Naive thymus-derived CD8-positive, alpha-beta T cell (primary cell): ENCODE measurements at places on chromosomes 11 and 22.

DNA sequence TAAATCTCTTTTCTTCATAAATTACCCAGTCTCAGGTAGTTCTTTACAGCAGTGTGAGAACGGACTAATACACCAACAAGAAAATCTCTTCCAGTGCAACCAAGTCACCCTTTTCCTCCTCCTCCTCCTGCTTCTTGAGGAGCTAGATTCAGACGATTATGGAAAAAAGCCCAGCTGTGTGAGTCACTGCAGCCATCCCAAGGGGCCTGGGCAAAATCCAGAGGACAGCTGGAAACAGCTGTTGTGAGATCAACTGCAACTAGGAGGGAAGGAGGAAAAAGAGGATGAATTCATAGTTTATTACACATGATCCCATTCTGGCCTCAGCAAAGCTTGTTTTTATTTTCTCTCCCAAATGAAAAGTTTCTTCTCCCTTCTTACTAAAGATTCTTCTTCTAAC is 32.9 kb downstream of the RBFOX2 start:
- H3K36me3 ChIP-seq, result no peaks in the 10 kb centered on the region
- no peak overlapping the region for H3K4me3 ChIP-seq
- DNase-seq, result no peak
- H3K4me1 ChIP-seq, result no peaks in the 10 kb centered on the region
- H3K27ac ChIP-seq, result no peak overlapping the region
- no peaks in the 10 kb centered on the region for H3K27me3 ChIP-seq

DNA sequence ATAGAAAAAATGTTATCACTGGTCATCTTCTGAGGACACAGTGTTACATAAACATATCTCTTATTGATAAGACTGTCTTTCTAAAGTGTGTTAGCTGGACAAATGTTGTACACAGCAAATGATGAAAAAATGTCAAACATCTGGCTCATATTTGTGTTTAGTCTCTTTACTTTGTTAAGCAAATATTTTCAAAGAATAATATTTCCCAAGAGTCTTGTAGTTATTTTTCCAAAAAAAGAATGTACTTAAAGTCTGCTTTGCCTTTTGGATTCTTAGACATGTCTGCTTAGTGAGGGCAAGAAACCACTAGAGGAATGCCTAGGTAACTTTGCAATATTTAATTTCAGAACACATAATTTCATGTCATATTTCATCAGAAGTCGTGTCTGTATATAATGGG is 23.9 kb upstream of the CCDC179 start:
- H3K4me3 ChIP-seq, result no peak overlapping the region
- no peak for DNase-seq
- H3K36me3 ChIP-seq, result no peaks in the 10 kb centered on the region
- no peaks in the 10 kb centered on the region for H3K27me3 ChIP-seq
- no peaks in the 10 kb centered on the region for H3K4me1 ChIP-seq

DNA sequence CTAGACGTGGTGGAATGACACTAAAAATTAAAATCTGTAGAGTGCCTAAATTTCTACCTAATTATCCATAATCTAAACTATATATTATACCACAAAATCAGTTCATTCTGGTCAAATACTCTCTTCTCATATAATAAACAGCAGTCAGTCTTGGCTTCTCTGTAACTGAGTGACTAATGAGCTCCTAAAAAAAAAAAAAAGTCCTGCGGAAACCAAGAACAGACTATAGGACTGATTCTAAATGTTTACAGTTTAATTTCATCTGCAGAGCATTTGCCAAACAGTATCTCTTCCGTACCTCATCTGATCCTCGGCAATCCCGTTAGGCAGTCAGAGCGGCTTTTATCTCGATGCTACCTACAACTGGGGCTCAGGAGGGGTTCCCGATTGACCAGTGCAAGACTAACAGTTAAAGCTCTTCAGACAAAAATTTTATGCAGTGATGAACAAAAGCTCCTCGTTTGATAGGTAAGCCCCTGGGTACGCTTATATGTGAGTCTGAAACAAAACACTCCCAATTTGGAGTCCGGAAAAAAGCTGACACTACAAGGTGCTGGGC is 686 bp downstream of the KIF18A start:
- H3K27ac ChIP-seq, result peak overlapping the region; percentile 99
- H3K36me3 ChIP-seq, result no peaks in the 10 kb centered on the region
- peaks cover 59% of the 10 kb centered on the region for H3K4me1 ChIP-seq
- DNase-seq, result no peak
- H3K4me3 ChIP-seq, result peak overlapping the region; percentile 92
- H3K27me3 ChIP-seq, result no peaks in the 10 kb centered on the region

DNA sequence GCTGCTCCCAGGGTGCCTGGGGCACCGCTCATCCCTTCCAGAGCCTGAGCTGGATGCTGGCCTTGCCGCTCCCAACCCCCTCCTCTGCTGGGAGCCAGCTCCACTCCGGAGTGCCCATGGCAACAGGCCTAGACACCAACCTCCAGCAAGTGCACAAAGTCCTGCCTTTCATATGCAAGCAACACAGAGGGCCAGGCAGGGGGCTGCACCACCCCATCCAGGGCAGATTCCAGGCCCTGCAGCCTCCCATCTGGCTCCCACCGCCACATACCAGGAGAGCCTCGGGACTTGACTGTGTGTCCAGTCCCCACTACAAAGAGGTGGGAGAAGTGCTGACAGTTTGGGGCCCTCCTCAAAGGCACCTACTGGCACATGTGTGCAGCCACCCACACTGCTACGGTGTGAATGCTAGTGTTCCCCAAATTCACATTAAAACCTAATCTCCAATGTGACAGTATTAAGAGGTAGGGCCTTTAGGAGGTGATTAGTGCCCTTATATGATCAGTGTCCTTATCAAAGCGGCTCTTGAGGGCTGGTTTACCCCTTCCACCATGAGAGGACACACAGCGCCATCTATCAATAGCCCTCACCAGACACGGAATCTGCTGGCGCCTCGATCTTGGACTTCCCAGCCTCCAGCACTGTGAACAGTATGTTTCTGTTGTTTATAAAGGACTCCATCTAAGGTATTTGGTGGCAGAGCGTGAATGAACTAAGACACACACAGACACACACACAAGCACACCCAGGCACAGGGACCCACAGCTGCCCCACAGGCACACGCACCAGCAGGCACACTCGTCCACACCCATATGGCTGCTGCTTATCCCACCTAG is 16.2 kb downstream of the ARVCF start:
- H3K4me3 ChIP-seq, result no peak overlapping the region
- H3K27me3 ChIP-seq, result no peaks in the 10 kb centered on the region
- no peak for DNase-seq

GRCh38 chr11:84541731-84542340 is 1085.3 kb downstream of the DLG2 start:
- no peak for DNase-seq
- peaks cover 11% of the 10 kb centered on the region for H3K36me3 ChIP-seq
- peaks cover 2% of the 10 kb centered on the region for H3K27me3 ChIP-seq
- no peaks in the 10 kb centered on the region for H3K4me1 ChIP-seq

GRCh38 chr11:113675003-113675561 is 31.0 kb downstream of the TMPRSS5 start:
- no peak overlapping the region for H3K4me3 ChIP-seq
- no peak for DNase-seq
- H3K36me3 ChIP-seq, result no peaks in the 10 kb centered on the region
- peaks cover 17% of the 10 kb centered on the region for H3K27me3 ChIP-seq
- no peaks in the 10 kb centered on the region for H3K4me1 ChIP-seq
- H3K27ac ChIP-seq, result no peak overlapping the region

DNA sequence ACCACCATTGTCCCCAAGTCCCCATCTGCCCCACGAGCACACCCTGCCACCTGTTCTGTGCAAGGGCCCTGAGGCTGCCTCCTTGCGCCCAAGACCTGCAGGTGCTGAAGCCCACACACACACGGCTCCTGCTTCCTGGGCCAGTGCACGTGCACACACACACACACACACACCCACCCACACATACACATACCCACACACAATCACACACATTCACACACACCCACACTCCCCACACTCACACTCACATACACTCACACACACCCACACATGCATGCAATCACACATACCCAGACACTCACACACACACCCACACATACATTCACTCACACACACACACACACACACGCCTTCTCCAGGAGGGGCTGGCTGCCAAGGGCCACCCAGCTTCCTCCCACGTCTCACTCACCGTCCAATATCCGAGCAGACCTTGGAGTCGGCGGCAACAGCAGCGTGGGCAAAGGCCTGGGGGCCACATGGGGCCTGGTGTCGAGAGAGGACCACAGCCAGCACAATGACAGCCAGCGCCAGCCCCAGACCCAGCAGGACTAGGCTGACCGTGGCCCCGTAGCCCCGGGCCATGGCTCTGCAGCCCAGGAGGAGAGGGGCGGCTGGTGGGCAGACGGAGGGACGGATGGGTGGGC is 616 bp downstream of the GGT5 start:
- H3K4me1 ChIP-seq, result peaks cover 40% of the 10 kb centered on the region
- H3K36me3 ChIP-seq, result no peaks in the 10 kb centered on the region
- H3K27me3 ChIP-seq, result no peaks in the 10 kb centered on the region
- H3K27ac ChIP-seq, result peak overlapping the region; percentile 28

DNA sequence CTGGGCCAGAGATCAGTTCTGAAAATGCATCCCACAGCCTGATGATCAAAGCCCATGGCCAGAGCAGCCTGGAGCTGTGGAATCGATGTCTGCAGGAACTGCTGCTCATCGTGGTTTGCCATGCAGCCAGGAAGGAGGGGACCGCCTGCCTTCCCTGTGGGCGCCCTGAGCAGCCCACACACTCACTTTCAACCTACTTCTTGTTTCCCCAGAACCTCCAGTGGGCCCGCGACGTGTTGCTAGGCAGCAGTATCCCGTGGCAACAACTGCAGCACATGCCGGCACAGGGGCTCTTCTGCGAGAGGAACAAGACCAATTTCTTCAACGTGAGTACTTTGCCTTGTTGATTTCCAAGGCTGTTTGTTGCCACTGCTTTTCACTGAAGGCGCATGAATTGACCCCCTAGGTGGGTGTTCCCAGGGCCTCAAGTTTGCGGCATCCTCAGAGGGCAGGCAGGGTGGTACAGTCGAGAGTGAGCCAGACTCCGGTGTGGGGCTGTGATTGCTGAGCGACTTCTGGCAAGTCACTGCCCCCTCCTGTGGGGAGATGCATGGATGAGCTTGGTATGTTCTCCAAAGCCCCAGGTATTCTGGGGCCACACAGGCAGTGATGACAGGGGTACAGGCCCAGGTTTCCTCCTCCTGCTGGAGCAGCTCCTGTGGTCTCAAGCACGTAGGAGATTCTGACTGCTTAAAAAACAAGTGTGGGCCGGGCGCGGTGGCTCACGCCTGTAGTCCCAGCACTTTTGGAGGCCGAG is 47.0 kb upstream of the SUSD2 start:
- H3K36me3 ChIP-seq, result peaks cover 13% of the 10 kb centered on the region
- H3K27ac ChIP-seq, result peak overlapping the region; percentile 93
- H3K4me1 ChIP-seq, result peaks cover 50% of the 10 kb centered on the region

DNA sequence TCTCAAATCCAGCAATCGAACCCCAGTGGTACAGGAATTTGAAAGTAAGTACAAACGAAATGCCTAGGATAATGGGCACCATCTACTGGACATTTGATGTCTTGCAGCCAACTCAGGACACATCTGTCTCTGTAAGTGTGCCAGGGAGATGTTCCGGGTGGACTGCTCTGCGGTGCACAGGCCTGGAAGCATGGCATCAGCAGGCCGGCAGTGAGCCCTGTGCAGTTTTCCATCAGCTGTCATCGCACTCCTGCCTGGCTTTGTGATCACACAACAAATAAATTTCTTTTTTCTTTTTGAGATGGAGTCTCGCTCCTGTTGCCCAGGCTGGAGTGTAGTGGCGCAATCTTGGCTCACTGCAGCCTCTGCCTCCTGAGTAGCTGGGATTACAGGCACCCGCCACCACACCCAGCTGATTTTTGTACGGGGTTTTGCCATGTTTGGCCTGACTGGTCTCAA is 71.0 kb downstream of the JAM3 start:
- no peaks in the 10 kb centered on the region for H3K27me3 ChIP-seq
- H3K4me1 ChIP-seq, result peaks cover 2% of the 10 kb centered on the region
- H3K4me3 ChIP-seq, result no peak overlapping the region
- H3K36me3 ChIP-seq, result no peaks in the 10 kb centered on the region
- peak; percentile 15 for DNase-seq

- peaks cover 65% of the 10 kb centered on the region for H3K4me1 ChIP-seq
- DNase-seq, result no peak
- peak overlapping the region; percentile 19 for H3K4me3 ChIP-seq
- no peaks in the 10 kb centered on the region for H3K27me3 ChIP-seq
- no peaks in the 10 kb centered on the region for H3K36me3 ChIP-seq
Measured at GRCh38 chr11:9232482-9232881, 32.7 kb downstream of the DENND5A start.

DNA sequence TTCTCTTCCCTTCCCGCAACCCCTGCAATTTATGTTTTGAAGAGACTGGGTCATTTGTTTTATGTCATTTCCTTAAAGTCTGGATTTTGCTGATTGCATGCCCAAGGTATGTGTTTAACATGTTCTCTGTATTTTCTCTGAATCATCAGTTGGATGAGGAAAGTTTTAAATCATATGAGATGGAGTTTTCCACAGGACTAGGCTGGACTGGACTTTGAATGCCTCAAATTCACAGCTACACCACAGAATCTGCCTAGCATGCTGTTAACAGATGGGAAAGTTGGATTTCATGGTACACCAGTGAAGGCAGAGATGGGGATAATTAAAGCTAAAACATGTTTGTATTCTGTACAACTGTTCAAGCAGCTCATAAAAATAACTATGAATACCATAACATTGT is 62.6 kb downstream of the CWC15 start:
- no peaks in the 10 kb centered on the region for H3K27me3 ChIP-seq
- H3K4me3 ChIP-seq, result no peak overlapping the region
- DNase-seq, result no peak
- peaks cover 2% of the 10 kb centered on the region for H3K36me3 ChIP-seq

GRCh38 chr22:46484861-46485595 is 52.4 kb downstream of the CELSR1 start:
- H3K4me3 ChIP-seq, result no peak overlapping the region
- H3K27me3 ChIP-seq, result peaks cover 3% of the 10 kb centered on the region
- H3K27ac ChIP-seq, result no peak overlapping the region
- no peaks in the 10 kb centered on the region for H3K36me3 ChIP-seq
- DNase-seq, result no peak

DNA sequence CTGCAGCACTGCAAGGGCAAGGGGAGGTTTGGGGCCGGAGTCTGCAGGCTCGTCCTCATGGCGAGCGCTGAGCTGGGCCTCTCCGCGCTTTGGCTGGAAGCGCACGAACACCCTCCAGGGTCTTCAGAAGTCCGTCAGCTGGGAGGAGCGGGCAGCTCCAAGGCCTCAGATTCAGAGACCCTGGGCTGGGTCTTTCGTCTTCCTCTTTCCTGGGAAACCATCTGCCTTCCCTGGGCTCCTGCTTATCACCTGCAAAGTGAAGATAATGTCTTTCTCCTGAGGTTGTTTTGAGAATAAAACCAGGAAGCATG is 525.6 kb downstream of the BRD1 start:
- H3K27ac ChIP-seq, result no peak overlapping the region
- no peaks in the 10 kb centered on the region for H3K36me3 ChIP-seq
- DNase-seq, result no peak
- H3K4me3 ChIP-seq, result no peak overlapping the region
- H3K27me3 ChIP-seq, result peaks cover 26% of the 10 kb centered on the region

GRCh38 chr11:62394825-62395538 is 23.9 kb upstream of the SCGB1A1 start:
- no peak overlapping the region for H3K4me3 ChIP-seq
- H3K36me3 ChIP-seq, result no peaks in the 10 kb centered on the region
- peaks cover 32% of the 10 kb centered on the region for H3K4me1 ChIP-seq
- DNase-seq, result peak; percentile 63
